Ovary (tissue), 10 donors: ENCODE measurements at places on chromosomes 7 and 10. TPM values are rescaled to one million over a fixed set of nuclear protein-coding genes. Genes with fewer than 3 reads are reported as not detected.

GRCh38 chr7:25789701-25790640, 362.0 kb upstream of the NFE2L3 start:
- no peak for DNase-seq

DNA sequence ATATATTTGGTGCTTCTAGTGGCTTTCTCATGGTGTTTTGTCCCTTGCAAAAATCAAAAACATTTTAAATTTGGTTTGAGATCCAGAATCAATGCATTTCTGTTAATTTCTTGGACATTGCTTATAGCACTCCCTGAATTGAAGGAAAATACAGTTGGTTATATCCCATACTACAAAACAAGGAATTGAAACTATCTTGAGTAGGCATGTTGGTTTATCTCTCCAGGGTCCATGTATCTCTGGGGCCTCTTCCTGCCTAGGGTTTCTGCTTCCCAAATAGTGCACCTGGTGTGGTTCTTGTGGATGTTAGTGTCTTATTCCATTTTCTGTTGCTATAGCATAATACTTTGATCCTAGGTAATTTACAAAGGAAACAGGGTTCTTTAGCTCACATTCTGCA, 212.4 kb downstream of the CAMK1D start:
- no peak for DNase-seq

- DNase-seq = no peak
Measured at GRCh38 chr7:85659364-85659763, 472.5 kb upstream of the SEMA3D start.

DNA sequence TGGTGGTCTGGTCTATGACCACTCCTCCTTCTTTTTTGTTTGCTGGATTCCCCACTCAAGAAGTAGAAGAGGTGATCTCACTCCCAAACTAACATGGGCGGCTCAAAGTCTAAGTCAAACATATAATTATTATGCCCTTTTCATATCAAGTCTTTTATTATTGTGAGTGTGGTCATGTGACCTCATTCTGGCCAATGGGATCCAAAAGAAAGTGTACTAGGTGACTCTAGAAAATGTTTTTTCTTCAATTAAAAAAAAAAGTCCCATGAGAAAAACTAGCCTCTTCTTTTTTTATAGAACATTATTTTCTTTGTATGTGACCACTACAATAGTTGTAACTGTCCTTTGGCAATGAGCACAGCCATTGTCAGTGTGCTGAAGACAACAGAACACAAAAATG, 772.7 kb downstream of the KCNMA1 start:
- no peak for DNase-seq

DNA sequence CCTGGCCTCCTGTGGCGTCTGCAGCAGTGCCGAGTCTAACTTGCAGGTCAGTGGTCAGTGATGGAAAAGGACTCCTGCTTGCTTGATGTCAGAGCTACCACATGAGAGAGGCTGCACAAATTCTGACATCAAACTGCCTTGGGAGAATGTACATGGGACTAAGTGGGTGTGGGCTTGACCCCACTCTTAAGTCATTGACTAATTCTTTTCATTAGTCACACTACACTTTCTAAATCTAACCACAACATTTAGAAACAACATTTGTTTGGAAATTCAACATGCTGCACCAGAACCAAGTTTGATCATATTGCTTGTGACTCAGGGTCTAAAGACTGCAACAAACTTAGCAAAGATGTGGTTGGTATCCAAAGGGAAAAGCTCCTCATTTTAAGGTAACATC, 24.4 kb upstream of the CDC14C start:
- DNase-seq = no peak

GRCh38 chr10:47336387-47337134, 11.6 kb upstream of the RBP3 start:
- no peak for DNase-seq

DNA sequence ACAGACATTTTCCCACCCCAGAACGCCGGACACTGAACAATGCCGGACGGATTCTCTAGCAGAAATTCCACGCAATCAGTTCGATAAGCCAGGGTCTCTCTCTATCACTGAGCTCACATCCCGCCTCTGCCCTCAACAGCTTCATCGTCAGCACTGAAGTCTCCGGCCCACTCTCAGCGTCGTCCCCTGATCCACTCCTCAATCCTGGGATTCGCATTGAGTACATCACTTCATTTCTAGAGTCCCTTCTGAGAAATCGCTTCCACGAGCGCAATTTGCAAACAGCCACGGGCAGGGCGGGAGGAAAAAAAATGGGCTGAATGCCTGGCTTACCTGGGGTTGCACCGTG, 365 bp downstream of the YME1L1 start:
- no peak for DNase-seq

The CPXM2 gene
- total RNA-seq = 8.0 TPM

The IL6 gene
- not detected for total RNA-seq

DNA sequence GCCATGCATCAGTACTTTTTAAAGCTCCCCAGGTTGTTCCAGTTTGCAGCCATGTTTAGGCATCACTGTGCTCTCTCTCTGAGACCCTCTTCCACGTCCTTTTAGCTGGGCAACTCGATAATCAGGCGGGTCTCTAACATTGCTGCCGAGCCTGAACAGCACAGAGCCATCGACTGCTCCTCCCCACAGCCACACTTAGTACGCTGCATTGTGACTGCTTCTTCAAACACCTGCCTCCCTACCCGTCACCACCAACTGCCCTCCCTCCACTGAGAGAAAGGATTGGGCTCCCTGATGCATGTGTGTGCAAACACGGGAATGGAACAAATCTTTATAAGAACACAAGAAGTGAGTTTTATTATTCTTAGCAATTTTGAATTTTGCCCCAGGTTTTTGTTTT, 11.4 kb upstream of the TACR2 start:
- no peak for DNase-seq

The GARIN1A gene
- total RNA-seq = 1.3 TPM
